ENCODE measurements at places on chromosomes 3 and 15.

- no peak for DNase-seq
Measured at GRCh38 chr3:67375976-67376375, 278.4 kb downstream of the SUCLG2 start.

GRCh38 chr15:82081914-82082762 is 36.3 kb upstream of the MEX3B start:
- DNase-seq: no peak

DNA sequence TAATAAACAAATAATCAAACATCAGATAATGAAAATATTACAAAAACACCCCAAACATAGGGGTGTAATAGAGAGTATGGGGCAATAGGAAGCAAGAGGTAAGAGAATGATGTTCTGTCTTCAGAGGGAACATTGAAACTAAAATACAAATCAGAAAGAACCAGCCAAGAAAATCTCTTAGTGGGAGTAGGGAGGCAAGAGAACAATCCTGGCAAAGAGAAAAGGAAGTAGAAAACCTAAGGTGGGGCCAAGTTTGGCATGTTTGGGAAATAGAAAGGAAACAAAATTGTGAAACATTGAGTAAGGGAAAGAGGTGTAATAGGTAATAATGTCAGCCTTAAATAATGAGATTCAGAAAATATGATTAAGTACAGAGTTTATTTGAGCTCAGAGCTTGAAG is 467.1 kb downstream of the RBMS3 start:
- DNase-seq: no peak

DNA sequence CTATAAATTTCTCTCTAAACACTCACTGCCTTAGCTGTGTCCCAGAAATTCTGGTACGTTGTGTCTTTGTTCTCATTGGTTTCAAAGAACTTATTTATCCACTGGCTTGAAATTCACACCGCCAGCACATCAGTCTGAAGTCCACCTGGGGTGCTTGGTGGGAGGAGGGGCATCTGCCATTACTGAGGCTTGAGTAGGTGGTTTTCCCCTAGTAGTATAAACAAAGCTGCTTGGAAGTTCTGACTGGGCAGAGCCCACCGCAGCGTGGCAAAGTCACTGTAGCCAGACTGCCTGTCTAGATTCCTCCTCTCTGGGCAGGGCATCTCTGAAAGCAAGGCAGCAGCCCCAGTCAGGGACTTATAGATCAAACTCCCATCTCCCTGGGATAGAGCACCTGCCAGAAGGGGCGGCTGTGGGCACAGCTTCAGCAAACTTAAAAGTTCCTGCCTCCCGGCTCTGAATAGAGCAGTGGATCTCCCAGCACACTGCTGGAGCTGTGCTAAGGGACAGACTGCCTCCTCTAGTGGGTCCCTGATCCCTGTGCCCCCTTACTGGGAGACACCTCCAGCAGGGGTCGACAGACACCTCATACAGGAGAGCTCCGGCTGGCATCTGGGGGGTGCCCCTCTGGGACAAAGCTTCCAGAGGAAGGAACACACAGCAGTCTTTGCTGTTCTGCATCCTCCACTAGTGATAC is 114.1 kb downstream of the SUCLG2 start:
- no peak for DNase-seq

DNA sequence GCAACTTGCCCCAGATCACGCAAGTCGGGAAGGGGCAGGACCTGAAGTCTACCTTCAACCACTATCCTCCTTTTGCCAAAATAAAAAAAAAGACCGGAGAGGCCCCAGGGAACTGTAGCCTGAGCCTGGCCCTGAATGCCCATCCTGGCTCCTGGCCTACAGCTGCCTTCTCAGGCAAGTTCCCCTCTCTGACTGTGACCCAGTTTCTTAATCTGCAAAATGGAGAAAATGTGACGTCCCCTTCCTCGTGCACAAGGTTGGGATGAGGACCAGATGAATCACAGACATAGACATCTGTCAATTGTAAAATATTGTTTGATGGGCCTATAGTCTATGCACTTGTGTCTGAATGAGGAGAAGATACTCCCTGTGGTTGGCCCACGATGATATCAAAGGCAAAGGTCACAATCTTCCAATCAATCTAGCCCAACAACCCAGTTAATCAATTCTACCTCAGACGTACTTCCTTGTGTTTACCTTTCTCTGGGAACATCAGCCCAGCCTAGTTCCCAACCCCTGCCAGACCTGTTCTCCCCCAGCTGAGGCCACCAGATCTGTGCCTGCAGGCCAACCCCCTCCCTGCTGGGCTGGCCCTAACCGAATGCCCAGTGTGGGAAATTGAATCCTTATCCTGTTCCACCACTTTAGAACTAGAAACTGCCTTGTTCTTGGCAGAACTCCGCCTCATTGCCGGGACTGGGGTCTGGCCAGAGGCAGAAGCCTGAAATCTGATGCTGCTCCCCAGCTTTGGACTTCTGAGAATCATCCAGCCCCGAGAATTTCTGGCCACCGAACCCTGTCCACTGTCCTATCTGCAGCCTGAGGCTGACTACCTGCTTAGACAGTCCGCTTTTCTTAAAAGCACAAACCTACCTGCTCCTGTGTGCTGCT is 101.8 kb upstream of the LIPC start:
- no peak for DNase-seq

DNA sequence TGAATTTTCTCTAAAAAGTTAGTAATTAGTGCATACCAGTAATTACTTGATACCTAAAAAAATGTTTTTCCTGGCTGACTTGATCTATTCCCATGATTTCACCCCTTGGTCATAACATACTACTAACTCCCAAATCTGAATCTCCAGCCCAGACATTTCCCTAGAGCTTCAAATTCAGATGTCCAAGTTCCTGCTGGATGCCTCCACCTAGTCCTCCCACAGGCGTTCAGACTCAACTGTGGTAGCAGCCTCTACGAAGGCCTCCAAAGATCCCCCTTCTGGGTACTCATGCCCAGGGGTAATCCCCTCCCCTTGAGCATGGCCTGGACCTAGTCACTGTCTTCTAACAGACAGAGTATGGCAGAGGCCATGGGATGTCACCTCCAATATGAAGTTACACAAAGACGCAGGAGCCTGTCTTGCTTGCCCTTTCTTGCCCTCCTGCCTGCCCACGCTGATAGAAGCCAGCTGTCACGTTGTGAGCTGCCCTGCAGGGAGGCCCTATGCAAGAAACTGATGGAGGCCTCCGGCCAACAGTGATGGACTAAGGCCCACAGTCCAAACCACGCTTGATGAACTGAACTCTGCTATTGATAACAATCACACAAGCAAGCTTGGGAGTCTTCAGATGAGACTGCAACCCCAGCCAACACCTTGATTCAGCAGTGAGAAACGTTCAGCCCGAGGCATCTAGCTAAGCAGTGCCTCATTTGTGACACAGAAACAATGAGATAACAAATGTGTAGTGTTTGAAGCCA is 8.6 kb upstream of the FBN1 start:
- no peak for DNase-seq

DNA sequence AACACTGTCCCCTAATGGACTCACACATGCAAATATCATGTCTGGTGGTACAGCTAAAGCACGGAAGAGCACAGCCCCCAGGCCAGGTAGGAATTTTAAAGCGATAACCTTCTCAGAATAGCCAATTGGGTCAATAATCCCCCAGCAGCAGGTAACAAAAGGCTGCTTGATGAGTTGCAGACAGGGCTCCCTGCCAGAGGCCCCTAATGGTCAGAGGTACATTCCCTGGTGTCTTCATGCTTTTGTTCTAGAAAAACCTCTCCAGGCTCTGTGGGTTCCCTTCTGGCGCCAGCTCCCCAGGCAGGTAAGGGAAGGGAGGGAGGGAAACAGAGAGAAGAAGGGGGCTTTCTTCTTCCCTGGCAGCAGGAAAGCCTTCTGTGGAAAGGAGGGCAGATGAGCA is 43.4 kb upstream of the PRTG start:
- DNase-seq: no peak

- no peak for DNase-seq
Measured at GRCh38 chr15:25680686-25681025, 182.5 kb downstream of the ATP10A start.

DNA sequence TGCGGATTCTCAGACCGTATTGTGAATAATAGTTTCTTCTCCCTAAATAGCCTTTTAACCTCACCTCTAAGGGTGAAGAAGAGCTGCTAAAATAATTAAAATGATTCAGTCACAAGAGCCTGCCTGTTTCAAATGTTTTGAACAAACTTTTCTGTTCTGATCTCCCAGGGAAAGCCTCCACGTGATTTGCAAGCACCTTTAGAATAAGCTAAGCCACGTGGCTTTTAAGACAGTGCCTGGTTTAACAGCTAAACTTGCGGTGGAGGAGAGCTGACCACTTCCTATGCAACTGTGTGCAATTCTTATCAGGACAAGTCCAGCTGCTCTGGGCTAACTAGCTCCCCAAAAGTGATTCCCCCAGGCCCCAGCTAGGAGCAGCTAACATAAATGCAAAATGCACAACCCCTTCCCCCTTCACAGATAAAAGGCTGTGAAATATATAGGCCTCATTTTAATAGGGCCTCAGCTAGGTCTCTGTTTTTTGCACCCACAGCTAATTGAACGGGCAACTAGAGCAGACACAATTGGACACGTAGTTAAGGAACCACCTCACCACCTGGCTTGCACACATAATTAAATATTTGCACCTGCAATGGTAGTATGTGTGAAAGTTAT is 401.2 kb upstream of the NR2F2 start:
- no peak for DNase-seq

- peak; percentile 50 for DNase-seq
Measured at GRCh38 chr3:72487078-72487765, 361.0 kb downstream of the SHQ1 start.

DNA sequence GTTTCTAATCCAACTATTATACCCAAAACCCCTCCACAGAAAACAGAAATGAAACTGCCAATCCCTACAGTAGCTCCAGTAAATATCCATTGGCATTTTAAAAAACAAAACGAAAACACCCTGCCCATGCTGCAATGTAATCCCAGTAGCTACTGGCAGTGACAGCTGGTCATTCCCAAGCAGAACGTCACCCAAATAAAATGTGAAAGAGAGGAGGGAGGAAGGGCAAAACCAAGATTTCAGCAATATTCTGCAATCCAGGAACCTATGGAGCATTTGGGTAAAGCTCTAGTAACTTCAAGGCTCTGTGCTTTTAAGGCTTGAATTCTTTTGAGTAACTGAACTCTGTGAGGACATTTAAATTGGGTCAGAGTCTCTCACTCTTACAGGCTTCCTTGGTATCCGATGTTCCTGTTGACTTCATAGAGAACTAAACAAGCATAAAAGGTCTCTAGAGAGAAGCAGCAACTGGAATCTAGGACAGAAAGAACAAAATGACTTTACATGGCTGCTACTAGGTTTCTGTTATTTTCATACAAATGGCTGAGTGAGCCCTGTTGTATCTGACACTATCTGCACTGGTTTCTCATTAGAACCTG is 136.2 kb downstream of the TNIK start:
- DNase-seq: no peak

- peak; percentile 47 for DNase-seq
Measured at GRCh38 chr15:80778964-80779657, at the start of gene CEMIP. Gene CEMIP, plus strand, starts transcription at chr15:80779370. Its CDS starts 94,510 bp downstream, at chr15:80873880.

DNA sequence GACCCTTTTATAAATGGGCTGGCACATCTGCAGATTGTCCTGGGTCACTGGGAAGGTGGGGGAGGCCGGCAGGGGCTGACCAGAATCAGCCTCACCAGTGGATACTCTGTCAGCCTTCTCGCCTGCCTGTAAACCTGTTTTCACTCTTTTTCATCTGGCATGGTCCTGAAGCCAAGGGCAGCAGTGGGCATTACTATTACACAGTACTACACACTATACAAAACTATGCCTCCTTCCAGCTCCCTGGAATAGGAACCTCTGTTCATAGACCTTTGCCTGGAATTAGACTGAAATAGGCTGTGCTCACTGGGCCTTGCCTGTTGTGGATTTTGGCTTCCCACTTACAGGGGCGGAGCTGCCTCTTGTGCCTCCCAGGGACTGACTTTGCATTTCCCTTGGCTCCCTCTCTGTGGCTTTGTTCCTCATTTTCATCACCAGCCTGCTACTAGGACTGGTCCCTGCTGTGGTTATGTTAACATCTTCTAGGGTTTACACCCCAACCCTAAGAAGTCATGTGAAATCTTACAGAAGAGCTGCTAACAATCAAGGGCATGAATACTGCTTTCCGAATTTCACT is 120.7 kb downstream of the FNDC3B start:
- DNase-seq: no peak

DNA sequence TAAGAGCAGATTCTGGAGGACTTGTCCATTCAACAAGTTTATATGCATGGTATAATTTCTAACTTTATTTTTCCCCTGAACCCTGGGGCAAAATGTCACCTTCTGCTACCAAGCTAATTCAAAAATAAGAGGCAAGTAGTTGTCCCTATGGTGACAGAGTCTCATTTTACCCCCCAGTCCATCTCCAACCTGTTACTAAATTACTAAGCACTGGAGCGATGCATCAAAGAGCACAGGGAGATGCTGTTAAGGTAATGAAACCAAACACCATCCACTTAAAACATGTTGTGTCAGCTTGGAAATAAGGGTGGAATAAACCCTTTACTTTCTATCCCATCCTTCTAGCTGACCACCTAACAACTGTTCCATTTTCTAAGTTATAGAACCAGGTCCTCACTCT is 417.4 kb upstream of the ATP11B start:
- DNase-seq: no peak

GRCh38 chr15:87871258-87871681 is 385.3 kb downstream of the NTRK3 start:
- no peak for DNase-seq

- no peak for DNase-seq
Measured at GRCh38 chr3:27643355-27643754, 78.8 kb downstream of the EOMES start.

DNA sequence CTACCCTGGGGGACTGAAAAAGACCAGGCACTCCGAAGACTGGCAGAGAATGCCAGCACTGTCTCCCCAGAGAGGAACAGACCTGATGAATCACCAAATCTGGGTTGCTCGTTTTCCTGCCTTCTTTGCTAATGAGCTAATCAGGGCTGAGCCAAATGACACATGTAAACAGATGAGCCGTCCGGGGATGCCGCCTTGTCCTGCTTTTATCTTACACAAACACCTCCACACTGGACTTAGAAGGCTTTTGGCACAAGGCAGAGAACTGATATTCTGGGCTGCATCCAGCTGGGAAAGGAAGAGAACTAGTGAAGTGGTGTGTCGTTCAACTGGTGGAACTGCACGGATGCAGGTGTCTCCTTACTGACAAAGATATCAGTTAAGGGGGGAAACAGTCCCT is 88.1 kb downstream of the MECOM start:
- no peak for DNase-seq

DNA sequence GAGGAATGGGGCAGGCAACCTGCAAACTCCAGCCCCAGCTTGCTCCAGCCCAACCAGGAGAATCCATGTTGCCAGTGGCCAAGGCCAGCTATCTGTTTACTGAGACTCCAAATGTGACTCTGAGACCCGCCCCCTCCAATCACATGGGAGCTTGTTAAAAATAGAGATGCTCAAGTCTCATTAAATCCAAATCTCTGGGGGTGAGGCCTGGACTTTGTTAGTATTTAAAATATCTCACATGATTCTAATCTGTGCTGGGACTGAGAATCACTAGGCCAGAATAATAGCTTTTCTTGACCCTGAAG is 224.2 kb upstream of the TBL1XR1 start:
- no peak for DNase-seq

DNA sequence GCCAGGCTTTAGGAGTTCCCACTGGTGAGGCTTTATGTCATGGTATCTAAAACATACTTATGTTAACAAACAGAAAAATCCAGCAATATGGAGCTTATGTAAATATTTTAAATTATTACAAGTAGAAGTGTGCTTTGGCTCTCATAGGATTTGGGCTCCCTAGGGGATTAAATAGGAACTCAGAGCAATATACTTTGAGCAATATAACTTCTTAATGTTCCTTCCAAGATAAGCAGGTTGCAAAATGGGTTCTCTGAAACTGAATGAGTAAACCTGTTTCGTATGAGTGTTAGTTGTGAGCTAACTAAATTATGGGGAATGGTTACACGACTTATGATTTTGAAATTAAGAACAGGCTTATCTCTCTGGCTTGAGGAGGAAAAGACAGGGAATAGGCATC is 366.1 kb upstream of the ZNF385D start:
- no peak for DNase-seq

All from activated CD8-positive, alpha-beta memory T cell treated with anti-CD3 and anti-CD28 coated beads for 48 hours (primary cell).